Stimulated activated CD8-positive, alpha-beta memory T cell treated with anti-CD3 and anti-CD28 coated beads, Interleukin-2, amount 100 ng/mL, for 48 hours (primary cell): ENCODE measurements at places on chromosomes 11 and 22.

DNA sequence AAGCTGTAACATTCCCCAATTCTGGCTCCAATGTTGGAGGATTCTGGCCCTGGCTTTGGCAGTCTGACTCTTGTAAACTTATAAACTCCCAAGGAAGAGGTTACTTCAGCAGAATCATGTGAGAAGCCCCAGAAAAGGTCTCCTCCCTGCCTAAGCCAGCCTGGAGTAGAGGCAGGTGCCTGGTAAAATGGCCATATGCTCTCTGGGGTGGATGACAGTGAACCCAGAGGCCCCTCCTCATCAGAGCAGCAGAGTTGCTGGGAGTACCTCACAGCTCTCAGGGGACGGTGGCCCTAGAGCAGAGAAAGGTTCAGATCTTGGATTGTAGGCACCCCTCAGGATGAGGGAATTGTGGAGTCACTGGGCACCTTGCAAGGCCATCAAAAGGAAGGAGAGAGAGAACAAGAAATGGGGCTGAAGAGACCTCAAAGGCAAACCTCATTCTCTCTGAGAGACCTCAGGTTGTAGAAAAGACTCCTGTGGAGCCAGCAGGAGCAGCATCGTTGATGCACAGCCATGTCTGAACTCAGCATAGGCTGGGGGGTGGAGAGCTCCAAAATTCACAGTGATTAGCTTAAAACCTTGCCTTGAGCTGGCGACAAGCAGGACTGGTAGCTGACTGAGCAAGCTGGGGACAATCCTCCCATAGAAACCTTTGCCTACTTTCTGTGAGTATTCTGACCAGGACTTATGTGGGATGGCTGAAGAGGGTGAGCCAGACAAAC is 4.9 kb upstream of the P2RY6 start:
- no peak for DNase-seq

GRCh38 chr22:20095521-20095920 is 15.5 kb downstream of the DGCR8 start:
- DNase-seq: no peak

DNA sequence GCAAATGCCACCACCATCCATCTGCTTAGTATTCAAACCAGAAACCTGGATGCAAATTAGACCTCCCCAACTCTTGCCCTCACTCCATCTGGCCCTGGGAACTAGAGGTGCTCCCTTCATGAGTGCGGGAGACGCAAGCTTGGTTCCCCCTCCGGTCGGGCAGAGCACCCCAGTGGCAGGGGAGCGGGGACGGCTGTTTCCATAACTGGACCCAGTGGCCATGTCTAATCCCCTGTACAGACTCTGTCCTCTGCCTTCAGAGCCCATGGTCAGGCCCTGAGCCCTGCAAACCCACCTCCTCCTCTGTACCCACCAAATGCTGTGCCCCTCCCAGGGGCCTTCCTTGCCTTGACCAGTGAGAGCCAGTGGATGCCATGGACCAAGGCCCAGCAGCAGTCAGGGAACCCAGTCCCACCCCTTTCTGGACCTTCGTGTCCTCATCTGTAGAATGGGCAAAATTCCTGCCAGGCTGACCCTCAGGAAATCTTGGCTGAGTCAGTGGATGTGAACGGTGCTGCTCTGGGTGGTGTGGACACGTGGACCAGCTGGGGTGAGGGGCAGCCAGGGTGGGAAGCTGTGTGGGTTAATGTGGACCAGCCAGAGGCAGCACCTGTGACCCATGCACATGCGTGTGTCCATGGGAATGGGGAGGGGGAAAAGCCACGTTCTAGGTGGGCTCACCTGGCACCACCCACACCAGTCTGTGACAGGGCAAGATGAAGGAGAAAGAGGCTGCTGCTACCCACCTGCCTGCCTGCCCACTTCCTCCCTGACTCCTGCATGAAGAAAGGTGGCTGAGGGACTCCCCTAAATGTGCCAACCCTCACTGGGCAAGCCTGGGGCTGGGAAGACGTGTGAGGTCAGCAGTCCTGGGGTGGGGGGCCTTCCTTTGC is 72.8 kb downstream of the LRRC32 start:
- DNase-seq: no peak

- DNase-seq: no peak
Observed at GRCh38 chr11:16363706-16364105, 7.4 kb upstream of the SOX6 start.

DNA sequence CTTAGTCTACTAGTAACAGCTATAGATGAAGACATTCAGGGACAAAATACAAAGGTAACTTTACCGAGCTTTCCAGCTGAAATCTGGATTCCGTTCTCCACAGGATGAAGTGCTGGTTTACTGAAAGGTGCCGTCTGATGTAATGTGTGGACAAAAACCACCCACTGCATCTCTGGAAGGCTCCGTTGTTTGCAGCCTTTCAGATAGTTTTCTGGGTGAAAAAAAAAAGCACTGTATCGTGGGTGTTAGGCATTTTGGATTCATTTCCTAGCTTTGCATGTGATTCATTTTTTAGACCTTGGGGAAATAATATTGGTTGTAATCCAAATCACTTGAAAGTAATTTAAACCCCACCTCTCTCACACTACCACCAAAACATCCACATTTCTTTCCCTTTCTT is 10.4 kb downstream of the JAM3 start:
- no peak for DNase-seq

DNA sequence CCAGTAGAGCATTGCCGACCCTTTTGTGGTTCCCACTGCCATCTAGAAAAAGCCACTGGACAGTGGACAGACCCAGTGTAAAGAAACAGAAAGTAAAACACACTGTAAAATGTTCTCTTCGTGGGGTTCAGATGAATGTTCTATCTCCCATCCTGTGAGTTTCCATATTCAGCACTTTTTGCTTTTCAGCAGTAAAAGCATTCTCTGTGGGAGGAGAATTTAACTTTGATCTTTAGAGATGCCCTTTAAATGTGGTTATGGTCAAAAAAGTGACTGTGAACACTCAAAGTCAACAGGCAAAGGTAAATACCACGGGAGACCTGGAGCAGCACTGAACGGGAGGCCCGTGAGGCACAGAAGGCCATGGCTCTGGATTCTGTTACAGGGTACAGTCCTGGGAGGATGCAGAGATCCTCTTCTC is 53.9 kb downstream of the FLI1 start:
- DNase-seq: no peak
